Activated CD4-positive, alpha-beta T cell treated with anti-CD3 and anti-CD28 coated beads for 1 hour (primary cell): ENCODE measurements at places on chromosomes 13 and 19.

DNA sequence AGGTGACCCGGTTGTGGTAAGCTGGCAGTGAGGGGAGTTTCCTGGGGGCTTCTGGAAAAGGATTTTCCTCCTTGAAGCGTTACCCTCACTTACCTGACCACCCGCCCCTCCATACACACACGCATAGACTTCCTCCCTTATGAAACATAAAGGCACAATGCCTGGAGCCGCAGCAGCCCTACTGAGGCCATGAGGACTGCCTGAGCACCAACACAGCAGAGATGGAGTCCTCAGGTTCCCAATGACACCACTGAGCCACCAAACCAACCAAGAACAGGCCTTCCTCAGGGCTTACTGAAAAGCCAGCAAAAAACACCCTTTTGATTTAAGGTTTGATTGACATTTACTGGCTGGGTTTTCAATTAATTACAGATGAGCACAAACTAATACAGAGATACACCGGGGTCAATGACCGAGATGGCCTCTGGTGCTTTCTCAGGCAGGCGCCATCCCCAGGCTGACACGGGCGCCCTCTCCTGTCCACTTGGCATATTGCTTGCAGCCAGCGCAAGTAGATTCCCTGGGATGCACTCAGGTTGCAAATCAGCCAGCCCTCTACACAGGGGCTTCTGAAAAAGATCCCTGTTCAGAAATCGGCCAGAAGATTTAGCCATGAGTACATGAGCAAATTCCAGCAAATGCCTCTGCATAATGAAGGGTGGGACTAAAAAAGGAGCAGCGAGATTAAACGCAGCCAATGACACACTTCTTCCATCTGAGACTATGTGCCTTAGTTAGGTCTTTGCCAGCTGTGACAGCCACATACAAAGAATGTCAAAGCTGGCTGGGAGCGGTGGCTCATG, 14.8 kb downstream of the OPA3 start:
- DNase-seq, result peak; percentile 24

GRCh38 chr13:26604784-26605545, 47.5 kb downstream of the WASF3 start:
- DNase-seq, result no peak

DNA sequence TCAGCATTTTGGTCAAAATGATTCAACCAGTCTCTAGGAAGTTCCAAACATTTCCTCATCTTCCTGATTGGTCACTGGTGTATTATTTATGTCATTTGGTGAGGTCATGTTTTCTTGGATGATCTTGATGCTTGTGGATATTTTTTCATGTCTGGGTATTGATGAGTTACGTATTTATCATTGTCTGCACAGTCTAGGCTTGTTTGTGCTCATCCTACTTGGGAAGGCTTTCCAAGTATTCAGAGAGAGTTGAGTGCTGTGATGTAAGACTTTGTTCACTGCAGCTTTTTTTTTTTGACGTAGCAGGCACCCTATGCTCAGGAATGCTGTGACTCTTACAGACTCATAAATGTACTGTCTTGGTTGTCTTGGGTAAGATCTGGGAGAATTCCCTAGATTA, 509.5 kb downstream of the SLITRK1 start:
- no peak for DNase-seq

GRCh38 chr19:16325161-16325527, 518 bp downstream of the KLF2 start:
- DNase-seq, result no peak

DNA sequence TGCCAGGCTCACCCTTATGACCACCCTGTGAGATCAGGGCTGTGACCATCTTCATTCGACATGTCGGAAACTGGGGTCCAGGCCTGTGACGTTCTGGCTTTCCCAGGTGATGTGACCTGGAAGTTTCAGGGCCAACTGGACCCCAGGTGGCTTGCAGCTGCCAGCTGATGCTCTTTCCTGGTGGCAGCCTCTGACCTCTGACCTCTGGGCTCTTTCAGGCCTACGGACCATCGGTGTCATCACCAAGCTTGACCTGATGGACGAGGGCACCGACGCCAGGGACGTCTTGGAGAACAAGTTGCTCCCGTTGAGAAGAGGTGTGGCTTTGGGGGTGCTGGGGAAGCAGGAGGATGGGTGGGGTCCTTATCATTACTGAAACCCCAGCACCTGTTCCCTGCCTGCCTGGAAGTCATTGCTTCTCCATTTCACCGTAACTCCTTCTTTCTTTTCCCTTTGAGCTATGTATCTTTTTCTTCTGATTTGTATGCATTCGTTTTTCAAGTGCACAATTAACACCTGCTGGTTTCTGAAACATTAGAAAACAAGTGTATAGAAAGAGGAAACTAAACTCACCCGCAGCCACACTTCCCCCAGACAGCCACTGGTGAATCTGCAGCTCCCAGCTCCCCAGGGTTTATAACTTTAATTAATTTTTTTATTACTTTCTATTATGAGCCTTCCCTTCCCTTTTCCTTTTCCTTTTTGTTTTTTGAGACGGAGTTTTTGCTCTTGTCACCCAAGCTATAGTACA, 58.9 kb downstream of the TMED1 start:
- DNase-seq, result no peak

- no peak for DNase-seq
Measured at GRCh38 chr13:101785858-101786257, 333.4 kb downstream of the ITGBL1 start.

- DNase-seq, result peak; percentile 72
Measured at GRCh38 chr19:36573020-36573894, at the start of gene ZNF529. Gene ZNF529 (minus strand): TSS chr19:36573292. CDS start chr19:36572346, 946 bp downstream.

GRCh38 chr13:50713523-50714248, 129.8 kb downstream of the DLEU7 start:
- DNase-seq, result no peak

- DNase-seq, result peak; percentile 38
Measured at GRCh38 chr13:73715114-73715910, 418.9 kb downstream of the KLF12 start.

DNA sequence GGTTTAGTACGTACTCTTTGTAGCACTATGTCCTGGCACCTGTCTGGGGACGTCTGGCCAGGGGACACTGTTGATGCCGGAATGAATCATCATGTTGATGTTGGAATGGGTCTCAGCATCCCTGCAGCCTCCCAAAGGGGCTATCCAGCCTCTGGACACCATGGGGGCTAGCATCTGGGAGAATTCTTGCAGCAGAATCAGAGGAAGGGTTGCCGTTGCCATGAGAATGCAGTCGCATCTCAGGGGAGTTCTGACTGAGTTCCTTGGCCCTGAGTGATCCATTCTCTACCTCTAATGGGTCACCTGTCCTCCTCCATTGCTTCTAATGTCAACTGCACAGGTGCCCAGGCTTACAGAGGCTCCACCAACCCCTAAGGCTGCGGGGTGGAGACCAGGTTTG, 129.1 kb downstream of the UQCRFS1 start:
- DNase-seq, result no peak

DNA sequence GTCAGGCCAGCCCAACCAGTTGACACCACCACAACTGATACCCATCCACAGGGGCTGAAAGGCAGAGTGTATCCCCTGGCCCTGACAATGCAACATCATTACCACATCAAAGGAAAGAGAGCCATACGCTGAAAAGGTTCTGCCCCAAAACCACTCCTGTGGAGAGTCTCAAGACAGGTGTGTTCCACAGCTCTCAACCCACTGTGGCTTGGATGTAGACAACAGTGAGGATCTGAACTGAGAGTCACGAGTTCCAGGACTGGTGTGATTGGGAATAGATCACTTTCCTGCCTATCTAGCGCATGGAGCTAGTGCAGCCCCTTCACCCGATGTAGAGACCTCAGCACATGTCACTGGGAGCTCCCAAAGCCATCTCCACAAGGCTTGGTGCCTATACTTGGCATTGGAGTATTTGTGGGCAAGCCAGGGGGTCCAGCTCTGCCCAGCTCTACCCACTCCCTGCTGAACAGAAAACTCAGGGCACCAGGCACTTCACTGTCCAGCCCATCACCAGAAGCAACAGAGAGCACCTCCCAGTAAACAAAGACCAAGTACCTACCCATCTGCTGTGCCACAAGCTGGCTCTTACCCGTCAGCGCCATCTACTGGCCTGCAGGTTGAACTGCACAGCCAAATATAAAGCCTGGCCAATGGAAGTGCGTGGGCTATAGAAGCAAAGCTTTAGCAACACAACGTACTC, 579.5 kb downstream of the UQCRFS1 start:
- DNase-seq, result peak; percentile 15

DNA sequence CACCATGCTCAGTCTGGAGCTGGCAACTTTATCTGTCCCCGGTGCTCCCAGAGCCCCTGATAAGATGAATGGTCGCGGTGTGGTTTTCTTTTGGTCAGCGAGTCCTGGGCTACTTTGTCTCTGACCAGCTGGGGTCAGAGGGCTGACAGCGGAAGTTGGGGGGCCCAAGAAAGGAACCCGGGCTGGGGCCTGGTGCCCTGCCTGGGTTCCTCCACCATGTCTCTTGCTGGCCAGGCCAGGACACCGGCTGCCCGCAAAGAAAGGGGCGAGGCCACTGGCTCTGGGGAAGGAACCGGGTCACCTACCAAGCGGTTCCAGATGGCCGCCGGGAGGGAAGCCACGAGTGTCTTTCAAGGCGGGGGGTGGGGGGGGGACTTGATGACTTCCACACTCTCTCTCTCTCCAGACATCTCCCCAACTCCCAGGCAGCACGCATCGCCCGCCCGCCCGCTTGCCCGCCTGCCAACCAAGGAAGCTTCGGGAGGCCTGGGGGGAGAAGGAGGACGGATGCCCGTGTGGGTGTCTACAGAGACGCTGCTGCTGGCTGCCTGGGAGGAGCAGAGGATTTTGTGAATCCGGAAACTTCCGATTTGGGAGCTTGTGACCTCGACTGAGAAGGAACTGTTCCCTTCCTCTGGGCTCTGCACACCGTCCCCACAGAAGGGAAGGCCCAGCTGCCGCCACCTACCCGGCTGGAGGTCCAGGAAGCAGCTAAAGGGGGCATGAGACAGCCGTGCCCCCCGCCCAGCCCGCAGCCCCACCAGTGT, 1.1 kb downstream of the PIP5K1C start:
- no peak for DNase-seq

- DNase-seq, result no peak
Measured at GRCh38 chr13:108267347-108267746, 2.2 kb upstream of the TNFSF13B start.

- no peak for DNase-seq
Measured at GRCh38 chr13:111006506-111007031, 91.7 kb upstream of the ANKRD10 start.

DNA sequence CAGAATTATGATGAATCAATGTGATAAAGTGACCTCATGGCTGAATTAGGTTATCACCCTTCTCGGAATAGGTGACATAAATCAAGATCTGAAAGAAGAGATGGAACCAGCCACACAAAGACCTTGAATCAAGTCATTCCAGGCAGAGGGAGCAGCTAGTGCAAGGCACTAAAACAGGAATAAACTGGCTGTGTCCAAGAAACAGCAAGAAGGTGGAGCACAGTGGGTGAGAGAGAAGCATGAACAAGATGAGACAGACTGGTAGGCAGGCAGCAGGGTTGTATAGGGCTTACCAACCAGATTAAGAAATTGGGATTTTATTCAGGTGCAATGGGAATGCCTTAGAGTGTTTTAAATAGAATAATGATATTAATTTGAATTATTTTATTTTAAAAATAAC, 470.3 kb downstream of the PCDH20 start:
- DNase-seq, result no peak

GRCh38 chr19:43505941-43506340, 1.4 kb upstream of the PHLDB3 start:
- DNase-seq, result no peak

DNA sequence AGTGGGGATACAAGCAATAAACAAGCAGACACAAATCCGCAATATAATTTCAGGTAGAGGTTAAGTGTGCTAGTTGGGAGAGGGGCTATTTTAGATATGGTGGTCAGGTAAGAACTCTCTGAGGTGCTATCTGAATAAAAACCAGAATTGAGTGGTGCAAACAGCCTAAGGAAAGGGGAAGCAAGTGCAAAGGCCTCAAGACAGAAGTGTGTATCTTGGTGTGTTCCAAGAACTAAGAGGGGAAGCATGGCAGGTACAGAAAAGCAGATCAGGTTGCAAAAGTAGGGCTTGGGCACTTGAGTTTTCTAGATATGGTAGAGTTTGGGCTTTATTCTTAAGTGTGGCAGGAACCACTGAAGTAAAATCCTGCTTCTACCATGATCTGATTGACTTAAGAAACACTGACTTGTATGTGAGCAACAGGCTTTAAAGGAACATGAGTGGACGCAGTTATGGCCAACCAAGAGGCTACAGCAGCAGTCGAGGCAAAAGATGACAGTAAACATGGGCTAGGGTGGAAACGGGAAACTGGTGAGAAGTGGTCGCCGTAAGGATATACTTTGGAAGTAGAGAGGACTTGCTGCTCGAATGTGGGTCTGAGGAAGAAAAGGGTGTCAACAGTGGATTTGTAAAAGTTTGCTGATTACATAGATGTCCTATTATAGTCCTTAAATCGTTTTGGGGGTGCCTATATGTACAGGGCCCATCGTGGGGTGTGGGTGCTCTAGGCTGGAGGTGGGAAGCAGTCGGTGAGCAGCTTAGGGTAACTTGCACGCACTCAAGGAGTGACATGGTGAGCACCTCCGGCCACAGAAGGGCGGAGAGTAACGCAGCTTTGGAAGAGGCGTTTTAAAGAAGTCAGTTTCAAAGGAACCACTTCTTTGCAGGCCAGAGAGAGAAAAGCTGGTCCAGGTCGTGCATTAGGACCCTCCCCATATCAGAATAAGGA, 677 bp downstream of the TGDS start:
- DNase-seq, result no peak

GRCh38 chr19:57068921-57069697, 50.7 kb upstream of the USP29 start:
- no peak for DNase-seq

DNA sequence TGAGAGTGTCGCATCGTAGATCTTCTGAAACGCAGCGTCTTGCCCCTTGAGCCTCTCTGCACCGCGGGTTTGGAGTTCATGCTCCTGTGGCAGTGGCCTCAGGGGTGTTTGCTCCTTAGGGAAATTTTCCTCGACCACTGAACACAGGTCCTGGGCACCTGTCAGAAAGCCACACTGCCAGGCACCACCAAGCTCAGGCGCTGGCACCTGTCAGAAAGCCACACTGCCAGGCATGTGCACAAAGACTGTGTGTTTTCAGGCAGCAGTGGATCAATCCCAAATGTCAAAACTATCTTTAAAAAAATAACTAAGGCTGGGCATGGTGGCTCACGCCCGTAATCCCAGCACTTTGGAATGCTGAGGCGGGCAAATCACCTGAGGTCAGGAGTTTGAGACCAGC, 87.1 kb downstream of the ATP11A start:
- DNase-seq, result no peak

GRCh38 chr13:98528663-98529064, 48.2 kb downstream of the STK24 start:
- no peak for DNase-seq

DNA sequence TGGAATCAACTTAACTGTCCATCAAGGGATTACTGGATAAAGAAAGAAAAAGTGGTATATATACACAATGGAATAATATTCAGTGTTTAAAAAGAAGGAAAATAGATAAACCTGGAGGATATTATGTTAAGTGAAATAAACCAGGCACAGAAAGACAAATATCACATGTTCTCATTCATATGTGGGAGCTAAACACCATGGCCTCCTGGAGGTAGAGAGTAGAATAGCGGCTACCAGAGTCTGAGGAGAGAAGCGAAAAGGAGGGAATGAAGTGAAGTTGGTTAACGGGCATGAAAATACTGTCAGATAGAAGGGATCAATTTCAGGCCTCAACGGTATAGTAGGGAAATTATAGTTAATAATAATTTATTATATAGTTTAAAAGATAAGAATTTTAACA, 147.5 kb upstream of the OBI1 start:
- DNase-seq, result no peak
